ENCODE measurements at places on chromosomes 6 and 20.

- DNase-seq: no peak
Observed at GRCh38 chr6:152969688-152970418, 13.0 kb downstream of the FBXO5 start.

DNA sequence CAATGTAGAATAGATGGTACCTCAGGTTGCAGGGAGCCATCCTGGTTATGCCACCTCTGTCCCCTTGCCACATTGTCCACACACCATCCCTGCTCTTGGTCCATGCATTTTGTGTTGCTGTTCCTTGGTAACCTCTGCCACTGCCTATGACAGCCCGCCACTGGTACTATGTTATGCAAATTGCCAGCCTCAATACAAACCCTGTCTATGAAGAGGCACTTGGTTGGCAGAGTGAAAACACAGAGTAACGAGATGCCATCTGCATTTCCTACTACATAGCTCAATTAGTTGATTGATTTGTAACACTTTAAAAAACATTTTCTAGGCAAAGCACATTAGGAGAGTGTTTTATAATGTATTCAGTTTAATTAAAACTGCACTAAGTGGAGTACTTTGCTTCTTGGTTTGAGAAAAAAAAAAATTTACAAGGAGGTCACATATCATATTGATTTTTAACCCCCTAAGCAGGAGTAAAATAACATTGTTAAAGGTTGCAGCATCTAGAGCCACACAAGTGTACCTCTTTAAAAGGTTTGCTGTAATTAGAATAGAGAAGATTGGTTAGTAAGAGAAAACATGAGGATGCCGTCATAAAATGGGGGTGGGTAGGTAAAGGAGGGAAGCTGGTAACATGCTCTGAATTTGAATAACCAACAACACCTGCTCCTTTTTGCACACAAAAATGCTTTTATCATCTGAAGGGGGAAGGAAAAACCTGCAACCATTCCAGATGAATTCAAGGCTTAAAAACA, 817.1 kb downstream of the KIF16B start:
- no peak for DNase-seq

DNA sequence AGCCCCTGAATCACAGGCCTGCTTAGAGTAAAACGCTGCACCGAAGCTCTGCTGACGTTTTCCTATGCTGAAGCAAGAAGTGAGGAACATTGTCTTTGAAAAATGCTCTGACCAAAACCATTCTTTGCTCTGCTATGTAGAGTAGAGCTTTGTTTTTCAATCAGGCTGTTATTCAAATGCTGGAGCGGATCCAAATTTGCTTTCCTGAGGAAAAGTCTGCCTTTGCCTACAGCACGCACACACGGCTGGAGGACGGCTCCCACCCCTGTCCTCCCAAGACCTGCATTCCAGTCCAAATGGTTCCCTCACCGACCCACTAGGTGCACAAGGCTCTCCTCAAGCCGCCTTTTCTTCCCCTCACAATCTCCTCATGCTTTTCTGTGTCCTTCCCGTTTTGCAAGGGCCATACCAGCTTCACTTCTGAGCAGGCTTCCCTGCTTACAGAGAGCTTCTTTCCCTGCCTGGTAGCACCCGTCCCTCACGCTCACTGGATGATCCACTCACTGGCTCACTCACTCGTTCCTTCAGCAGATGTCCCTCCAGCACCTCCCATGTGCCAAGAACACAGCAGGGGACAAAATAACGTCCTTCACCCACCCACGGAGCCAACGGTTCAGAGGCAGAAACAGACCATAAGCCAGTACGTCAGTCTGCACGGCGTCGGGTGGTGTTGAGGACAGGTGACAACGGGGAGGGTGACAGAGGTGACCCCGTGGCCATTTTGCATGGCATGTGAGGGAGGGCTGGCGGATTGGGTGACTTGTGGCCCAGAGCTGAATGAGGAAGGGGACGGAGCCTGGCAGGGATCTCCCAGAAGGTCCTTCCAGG, 137.9 kb upstream of the NEDD9 start:
- no peak for DNase-seq

- peak; percentile 52 for DNase-seq
Observed at GRCh38 chr6:20013066-20013861, 176.1 kb downstream of the ID4 start.

DNA sequence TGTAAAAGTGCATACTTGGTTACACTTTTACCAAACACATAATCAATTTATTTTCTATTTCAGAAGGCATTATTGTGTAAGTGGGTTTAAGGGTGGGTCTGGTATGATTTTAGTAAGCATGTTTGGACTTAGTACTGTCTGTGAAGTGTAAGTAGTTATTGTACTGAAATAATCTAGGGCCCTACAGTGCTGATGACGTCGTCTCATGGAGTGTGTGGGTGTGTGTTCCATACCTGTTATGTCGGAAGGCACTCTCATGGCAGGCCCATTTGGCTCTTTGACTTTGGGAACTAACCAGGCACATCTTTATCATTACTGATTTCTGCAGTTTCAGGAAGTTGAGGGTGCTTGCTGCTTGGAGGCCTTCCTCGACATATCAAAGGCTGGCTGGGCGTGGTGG, 155.1 kb downstream of the SASH1 start:
- no peak for DNase-seq

- DNase-seq: no peak
Observed at GRCh38 chr20:18395544-18395943, 71.3 kb downstream of the DZANK1 start.

DNA sequence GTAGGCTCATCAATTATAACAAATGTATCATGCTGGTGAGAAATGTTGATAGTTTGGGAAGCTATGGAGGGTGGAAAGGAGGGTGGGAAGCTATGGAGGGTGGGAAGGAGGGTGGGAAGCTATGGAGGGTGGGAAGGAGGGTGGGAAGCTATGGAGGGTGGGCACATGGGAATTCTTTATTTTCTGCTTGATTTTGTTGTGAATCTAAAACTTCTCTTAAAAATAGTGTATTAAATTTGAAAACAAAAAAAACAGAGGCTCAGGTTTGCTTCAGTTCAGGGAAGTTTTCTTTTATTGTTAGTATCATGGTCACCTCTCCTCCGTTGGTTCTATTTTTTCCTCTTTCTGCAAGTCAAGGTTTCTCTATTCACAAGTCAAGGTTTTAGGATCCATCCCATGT, 106.4 kb downstream of the SOD2 start:
- no peak for DNase-seq

DNA sequence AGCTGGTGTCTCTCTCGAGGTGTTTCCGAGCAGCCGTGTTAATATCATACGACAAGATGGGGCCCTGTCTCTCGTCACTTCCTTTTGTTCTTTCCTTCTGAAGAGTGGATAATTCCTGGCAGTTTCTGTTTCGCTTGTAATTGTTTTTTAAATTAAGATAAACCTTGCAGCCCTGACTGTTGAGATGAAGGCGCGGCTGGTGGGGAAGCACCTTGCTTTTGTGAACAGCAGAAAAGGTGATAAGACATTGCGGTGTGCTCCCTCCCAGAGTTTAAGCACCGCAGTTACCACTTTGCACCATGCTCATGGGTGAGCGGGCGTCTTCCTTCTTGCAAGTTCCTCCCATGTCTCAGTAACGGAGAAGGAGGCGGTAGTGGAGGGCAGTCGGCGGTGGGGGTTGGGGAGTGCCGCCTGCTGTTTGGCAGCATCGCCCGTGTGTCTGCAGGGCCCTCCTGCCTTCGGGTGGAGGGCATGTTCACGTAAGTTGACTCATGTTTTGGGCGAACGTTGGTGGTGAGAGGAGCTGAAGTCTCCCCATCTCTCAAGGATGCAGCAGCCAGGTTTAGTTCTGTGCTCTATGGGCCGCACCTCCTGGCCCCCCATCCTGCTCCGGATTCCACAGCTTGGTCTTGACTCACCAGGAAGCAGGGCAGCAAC, 345.9 kb downstream of the TAF4 start:
- peak; percentile 58 for DNase-seq

DNA sequence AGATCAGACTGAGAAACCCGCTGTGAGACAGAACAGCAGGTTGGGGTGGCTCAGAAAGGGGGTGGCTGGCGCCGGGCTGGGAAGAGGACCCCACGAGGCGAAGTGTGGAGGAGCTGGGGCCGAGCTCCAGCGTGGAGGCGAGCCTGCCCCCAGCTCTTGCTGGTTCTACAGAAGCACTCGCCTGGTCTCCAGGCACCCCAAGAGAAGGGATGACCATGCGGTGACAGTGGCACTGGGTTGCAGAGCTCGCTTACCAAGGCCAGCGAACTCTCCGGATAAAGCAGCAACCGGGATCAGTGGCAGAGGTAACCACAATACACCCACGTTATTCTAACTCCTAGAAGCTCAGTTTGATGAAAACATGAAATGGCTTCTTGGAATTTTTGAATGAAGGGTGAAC, 26.5 kb downstream of the THBS2 start:
- DNase-seq: no peak

DNA sequence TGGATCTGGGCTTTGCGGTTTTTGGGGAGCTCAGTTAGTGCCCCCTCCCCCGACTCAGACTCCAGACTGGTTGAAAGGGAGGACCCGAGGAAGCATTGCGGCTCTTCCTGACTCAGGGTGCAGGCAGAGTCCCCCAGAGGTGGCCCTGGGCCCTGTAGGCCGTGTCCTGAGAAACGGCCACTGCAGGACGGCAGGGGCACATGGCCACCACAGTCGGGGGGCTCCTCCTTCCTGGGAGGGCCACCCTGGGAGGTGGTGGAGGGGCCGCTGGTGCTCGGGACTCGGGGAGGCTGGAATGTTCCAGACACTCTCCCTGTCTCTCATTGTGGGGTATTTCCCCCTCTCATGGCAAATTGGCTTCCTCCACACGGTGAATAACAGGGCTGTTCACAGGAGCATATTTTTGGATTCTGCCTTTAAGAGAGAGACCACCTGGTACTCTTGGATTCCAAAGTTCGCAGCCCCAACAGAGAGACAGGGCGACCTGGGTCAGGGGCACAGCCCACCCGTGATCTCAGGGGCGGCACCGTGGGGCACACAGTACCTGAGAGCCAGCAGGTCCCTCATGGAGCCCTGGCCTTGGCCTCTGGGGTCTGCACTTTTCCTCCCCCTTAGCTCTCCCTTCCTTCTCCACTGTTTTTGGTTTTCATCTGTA, 35.7 kb downstream of the FRMD1 start:
- no peak for DNase-seq

- DNase-seq: no peak
Observed at GRCh38 chr6:109877028-109878004, 100.8 kb upstream of the GPR6 start.

DNA sequence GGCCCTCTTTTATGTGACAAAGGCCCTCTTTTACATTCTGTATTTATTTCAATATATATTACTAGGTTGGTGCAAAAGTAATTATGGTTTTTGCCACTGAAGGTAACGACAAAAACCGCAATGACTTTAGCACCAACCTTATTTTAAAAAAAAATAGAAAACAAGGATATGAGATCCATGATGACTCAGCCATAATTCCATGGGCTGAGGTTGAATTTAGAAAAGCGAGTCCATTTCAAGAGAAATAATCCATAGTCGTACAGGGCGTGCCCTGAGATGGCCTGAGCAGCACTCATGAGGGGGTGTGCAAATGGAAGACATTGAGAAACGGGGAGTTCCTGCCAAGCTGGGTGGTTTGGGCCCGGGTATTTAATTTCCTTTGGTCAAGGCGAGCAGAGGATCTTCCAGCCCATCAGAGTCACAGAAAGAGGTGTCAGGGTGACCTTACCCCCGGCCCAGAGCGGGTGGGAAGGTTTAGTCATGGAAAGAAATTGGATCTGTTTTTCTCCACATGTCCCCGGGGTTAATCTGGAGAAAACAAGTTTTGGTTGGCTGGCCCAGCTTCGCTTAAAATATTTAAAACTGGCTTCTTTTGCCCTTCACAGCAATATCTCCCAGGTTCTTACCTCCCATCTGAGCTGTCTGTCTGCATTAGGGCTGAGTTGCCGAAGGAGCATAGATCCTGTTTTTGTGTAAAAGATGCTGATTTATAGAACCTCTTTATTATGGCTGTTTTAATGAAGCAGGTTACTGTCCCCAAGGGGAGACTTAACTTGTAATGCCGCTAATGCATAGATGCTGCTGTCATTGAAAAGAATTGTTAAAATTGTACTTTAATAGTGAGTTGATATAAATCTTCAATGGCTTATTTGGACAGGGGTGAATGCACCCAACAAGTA, 255.6 kb downstream of the PREX1 start:
- peak; percentile 30 for DNase-seq

DNA sequence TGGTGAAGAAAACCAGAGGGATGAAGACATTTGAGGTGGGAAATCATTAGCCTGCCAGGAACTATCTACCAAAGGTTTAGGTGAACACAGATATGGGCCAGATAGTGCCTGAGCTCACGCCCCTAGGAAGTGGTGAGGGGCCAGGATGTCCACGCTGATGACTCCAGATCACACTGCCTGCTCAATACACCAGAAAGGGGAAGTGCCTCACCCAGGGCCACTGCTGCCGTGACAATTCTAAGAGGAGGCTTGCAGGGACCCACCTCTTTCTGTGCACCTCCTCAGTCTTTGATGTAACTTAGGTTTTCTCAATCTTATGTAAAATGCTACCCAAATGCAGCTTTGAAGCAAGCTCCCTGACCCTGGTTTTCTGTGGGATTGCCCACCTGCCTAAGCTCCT, 5.4 kb upstream of the RAB44 start:
- DNase-seq: no peak

DNA sequence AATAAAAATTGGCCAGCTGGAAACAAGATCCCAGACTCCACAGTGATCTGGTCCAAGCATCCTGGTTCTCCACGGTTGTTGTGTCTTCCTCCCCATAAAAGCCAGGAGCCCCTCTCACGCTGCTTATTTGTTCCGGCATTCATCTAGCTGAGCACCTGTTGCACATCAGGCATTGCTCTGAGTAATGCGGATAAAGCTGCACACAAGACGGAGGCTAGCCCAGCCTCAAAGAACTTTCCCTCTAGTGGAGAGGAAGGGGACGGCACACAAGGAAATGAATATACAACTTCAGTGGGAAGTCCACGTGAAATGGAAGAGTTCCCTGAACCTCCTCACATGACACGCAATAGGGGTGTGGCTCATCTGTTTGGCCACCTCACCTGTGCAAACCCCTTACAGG, 30.3 kb upstream of the NXT1 start:
- DNase-seq: no peak

DNA sequence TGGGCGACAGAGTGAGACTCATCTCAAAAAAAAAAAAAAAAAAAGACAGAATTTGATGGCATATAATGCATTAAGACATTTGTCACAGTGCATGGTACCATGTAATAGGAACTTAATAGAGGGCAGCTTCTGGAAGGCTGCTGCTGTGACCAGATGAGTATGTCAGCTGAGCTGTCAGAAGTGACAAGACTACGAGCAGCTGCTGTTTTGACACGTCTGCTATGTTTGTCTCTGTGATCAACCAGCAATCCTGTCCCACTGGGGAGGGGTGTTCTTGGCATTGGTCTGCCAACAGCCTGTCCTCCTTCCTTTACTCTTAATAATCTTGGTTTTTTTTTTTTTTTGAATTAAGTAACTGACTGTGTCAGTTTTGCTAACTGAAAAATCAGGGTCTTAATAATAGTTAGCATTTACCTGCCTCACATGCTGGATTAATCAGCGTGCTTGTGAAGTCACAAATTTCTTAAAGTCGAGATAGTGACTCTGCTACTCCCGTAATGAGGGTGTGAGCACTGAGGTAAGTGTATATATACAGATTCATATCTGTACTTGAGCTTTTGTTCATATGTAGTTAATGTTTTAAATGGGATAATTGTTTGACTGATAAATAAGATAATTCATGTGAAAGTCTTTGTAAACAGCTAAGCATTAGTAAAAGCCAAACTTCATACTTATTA, 152.4 kb downstream of the BMP2 start:
- DNase-seq: peak; percentile 41
